ENCODE measurements at places on chromosomes 5 and 9. TPM values are rescaled to one million over a fixed set of nuclear protein-coding genes. Genes with fewer than 3 reads are reported as not detected.

PCDHB14 gene
- 16.5 TPM for total RNA-seq

PCDHA10 gene
- 47.7 TPM for total RNA-seq

GRCh38 chr5:142748568-142749249, 21.5 kb upstream of the ARHGAP26 start:
- H3K27ac ChIP-seq, result no peak overlapping the region
- H3K36me3 ChIP-seq, result no peaks in the 10 kb centered on the region
- DNase-seq, result peak; percentile 47
- no peaks in the 10 kb centered on the region for H3K4me1 ChIP-seq

DNA sequence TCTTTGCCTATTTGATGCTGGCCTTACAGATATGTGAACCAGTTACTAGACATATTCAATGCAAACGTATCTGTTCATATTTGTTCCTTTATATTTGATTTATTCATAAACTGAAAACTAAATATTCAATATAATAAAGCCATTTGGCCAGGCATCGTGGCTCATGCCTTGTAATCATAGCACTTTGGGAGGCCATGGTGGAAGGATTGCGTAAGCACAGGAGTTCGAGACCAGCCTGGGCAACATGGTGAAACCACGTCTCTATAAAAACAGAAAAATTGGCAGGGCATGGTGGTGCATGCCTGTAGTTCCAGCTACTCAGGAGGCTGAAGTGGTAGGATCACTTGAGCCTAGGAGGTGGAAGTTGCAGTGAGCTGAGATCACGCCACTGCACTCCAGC, 49.2 kb upstream of the CTNNAL1 start:
- H3K27ac ChIP-seq, result no peak overlapping the region
- no peak for DNase-seq
- no peaks in the 10 kb centered on the region for H3K4me1 ChIP-seq
- no peaks in the 10 kb centered on the region for H3K27me3 ChIP-seq
- no peak overlapping the region for H3K4me3 ChIP-seq

DNA sequence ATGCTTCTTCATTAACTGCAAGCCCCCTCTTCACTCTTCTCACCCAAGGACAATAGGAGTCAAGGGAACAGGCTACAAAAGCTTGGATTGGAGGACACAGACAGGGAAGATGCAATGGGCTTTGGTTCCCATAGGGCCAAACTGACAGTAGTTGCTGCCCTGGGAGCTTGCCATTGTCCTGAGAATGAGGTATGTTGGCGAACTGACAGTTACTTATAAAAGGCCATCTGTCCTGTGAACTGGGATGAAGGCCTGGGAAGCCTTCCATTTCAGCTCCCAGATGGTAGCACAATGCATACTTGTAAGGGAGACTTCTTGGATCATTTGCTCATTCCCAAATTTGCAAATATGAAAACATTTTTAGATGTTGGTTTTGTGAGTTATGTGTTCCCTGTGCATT, 88.9 kb downstream of the SNCAIP start:
- peaks cover 42% of the 10 kb centered on the region for H3K4me1 ChIP-seq
- no peaks in the 10 kb centered on the region for H3K36me3 ChIP-seq
- no peak overlapping the region for H3K4me3 ChIP-seq

- H3K27me3 ChIP-seq, result peaks cover 16% of the 10 kb centered on the region
- H3K36me3 ChIP-seq, result peaks cover 15% of the 10 kb centered on the region
- peak overlapping the region; percentile 79 for H3K27ac ChIP-seq
- H3K4me3 ChIP-seq, result peak overlapping the region; percentile 12
Measured at GRCh38 chr9:123113185-123113584, 79.7 kb downstream of the GPR21 start.

- DNase-seq, result no peak
- H3K27me3 ChIP-seq, result no peaks in the 10 kb centered on the region
- no peaks in the 10 kb centered on the region for H3K4me1 ChIP-seq
- H3K4me3 ChIP-seq, result no peak overlapping the region
- H3K36me3 ChIP-seq, result peaks cover 20% of the 10 kb centered on the region
- H3K27ac ChIP-seq, result no peak overlapping the region
Measured at GRCh38 chr9:89339807-89340206, 21.5 kb downstream of the SECISBP2 start.

Measured in glutamatergic neuron (in vitro differentiated cells).